ENCODE measurements at places on chromosomes 2 and 18.

DNA sequence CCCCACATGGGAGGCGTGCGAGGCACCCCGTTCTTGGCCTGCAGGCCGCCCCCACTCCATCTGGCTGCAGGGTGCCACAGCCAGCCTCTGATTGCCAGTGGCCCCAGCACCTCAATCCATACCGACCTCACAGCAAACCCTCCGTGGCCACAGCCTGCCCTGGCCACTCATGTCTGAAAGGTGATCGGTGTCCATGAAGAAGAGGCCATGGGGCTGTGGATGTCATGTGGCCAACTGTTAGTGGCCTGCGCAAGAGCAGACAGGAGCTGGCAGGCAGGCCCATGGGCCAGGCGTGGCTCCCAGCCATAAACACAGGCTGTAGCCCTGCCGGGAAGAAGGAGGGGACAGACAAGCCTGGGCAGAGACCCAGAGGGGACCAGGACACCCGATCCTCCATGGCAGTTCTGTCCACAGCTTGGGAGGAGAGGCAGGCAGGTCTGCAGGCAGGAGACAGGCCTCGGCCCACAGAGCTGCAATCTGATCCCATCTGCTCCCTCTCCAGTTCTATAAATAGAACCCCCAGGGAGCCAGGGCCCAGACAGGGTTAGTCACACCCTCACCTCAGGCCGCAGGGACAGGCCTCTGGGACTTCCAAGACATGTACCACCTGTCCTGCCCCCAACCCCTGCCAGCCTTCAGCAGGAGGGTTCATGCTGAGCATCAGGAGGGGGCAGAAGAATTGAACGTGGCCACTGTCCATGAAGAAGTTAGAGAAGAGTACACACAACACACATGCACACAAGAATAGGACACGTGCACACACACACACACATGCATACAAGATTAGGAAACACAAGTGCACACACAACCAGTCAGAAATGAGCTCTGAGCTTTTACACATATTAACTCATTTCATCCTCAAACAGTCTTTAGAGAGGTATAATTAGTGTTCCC lies 16.9 kb downstream of the STEAP3 start:
- DNase-seq, result no peak

DNA sequence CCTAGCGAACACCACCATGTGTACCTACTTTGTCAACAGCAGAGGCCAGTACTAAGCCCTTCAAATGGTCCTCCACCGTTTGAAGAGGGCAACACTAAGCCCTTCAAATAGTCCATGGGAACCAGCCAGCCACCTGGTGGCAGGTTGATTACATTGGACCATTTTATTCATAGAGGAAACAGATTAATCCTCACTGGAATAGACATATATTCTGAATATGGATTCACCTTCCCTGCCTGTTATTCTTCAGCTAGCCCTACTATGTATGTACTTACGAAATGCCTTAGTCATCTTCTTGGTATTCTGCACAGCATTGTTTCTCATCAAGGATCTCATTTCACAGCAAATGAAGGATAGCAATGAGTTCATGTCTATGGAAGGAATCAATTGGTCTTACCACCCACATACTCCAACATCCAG lies 10.0 kb upstream of the ZNF396 start:
- no peak for DNase-seq

GRCh38 chr2:234026693-234027254 lies 23.7 kb upstream of the SPP2 start:
- no peak for DNase-seq

DNA sequence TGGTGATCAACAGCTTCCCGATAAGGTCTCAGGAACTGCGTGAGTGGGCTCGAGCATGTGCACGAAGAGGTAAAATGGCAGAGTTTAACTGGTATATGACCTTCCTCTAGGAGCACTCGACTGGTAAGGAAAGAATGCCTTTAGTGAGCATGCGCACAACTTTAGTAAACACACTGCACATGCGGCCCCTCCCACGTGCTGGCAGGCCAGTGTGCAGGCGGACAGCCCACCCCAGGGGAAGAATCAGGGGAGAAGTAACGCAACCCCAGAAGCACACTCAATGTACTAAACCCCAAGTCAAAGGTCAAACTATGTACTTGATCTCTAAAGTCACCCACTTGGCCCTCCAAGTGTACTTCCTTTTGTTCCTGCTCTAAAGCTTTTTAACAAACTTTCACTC lies 28.7 kb upstream of the SLC25A52 start:
- no peak for DNase-seq

GRCh38 chr2:232659359-232659758 lies 26.0 kb downstream of the EFHD1 start:
- DNase-seq, result no peak

DNA sequence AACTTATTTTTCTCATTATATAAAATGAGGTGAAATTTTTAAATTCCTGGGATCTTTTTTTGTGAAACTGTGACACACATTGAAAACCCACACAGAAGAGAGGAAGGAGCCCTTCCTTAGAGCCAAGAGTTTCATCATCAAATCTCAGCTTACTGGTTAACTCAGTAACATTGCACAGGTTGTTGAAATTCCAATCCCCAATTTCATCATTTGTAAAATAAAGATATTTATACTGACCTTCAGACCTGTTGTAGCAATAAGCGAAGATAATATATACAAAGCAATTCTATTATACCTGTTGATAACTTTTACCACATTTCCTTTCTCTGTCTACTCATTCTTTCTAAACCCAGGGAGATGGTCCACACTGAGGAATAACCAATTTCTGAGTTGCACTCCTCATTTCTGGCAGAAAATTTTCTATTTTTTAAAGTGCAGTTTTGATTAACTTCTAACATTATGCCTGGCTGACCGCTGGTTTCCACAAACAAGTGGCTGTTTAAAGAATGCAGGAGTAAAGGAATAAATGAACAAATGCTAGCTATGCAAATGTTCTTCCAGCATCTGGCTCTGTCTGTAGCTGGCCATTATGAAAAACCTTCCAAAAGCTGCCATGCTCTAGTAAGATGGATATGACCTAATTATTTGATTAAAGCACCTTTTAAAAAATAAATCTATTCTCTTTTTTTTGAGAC lies 105.7 kb upstream of the LINC00305 start:
- DNase-seq, result no peak

- DNase-seq, result no peak
These were observed 61.3 kb upstream of the CHMP1B start for GRCh38 chr18:11789716-11790510.

DNA sequence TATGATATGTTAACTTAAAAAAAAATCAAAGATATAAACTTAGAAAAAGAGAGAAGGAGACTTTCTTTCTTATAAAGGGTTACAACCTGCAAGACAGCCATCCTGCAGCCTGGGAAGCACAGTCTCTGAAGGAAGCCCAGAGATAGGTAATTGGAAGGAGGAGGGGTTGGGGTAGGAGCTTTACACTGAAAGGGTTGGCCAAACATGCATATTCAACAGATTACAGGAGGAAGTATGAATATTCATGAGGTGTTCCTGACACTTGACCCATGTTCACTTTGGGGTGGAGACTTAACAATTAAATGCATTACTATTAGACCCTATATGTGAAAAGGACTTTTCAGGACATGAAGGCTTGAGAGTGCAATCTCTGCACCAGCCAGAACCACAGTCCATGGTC lies 71.7 kb upstream of the CDH2 start:
- DNase-seq, result no peak

GRCh38 chr18:5475267-5475666 lies 68.5 kb downstream of the EPB41L3 start:
- no peak for DNase-seq

GRCh38 chr2:200173691-200174090 lies 132.8 kb upstream of the SPATS2L start:
- no peak for DNase-seq

DNA sequence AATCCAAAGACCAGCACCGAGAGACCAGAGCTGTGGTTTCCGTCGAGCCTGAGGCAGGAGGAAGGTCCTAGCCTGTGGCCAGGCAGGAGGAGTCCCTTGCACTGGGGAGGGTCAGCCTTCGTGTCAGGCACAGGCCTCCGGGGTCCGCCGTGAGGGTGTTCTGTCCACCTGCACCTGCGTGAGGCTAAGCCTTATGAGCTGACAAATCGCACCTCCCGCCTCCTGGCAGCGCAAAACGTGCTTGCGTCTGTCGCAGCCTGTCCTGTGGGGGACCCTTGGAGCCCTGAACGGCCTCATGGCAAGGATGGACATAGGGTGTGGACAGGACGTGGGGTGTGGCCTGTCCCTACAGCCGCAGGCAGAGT lies 73.3 kb downstream of the KCNG2 start:
- no peak for DNase-seq

GRCh38 chr2:133157141-133157540 lies 411.1 kb downstream of the NCKAP5 start:
- DNase-seq, result no peak

- DNase-seq, result no peak
These were observed 496 bp downstream of the SUCLG1 start for GRCh38 chr2:84458551-84459017.

GRCh38 chr18:318791-319291 lies 51.0 kb upstream of the THOC1 start:
- DNase-seq, result no peak

DNA sequence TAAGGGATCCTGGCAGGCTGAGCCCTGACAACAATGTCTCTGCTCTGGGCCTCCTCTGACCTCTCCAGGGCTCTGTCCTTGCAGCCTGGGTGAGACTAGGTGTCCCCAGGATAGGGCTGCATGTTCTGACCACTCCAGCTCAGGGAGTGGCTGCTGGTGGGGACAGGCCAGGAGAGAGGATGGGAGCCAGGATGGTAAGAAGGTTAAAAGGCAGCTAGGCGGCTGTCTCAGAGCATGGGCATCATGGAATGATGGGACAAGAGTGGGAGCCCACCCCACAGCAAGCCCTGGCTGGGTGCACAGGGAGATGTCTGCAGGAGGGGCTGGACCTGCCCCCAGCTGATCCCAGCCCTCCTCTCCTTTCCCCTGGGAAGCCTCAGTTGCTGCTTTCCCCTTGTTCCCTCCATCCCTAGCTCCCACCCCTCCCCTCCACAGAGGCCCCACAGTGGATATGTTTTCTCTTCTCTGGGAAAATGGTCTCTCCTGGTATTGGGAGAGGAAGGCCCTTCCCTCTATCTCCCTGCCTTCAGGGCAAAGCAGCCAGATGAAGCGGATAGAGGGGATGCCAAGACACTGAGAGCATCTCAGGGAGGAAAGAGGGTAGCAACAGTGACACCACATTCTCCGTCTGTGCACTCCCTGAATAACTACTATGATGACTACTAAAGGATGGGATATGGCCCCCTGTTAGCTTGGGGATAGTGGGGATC lies 334.3 kb downstream of the DYSF start:
- no peak for DNase-seq

GRCh38 chr2:61425605-61426155 lies 45.2 kb downstream of the USP34 start:
- no peak for DNase-seq

DNA sequence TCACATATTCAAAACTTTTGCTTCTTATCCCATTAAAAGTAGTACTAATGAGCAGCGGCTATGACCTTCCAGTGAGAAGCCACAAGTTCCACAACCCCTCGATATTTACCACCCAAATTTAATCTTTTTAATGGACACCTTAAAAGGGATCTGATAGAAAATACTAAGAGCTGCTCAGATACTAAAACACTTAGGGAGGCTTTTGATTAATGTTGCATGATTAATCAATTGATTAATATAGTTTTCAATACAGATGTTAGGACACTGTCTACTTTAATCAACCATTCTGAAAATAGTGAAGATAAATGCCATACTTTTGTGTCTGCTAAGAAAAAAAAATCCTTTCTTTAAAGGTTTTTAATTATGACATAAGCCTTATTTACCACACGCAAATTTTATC lies 1312.8 kb upstream of the ACVR2A start:
- DNase-seq, result no peak

GRCh38 chr18:2570772-2571199 lies 519 bp downstream of the METTL4 start:
- peak; percentile 24 for DNase-seq

GRCh38 chr2:20604951-20605381 lies 45.9 kb downstream of the HS1BP3 start:
- no peak for DNase-seq
